Activated CD4-positive, alpha-beta T cell treated with anti-CD3 and anti-CD28 coated beads for 36 hours (primary cell): ENCODE measurements at places on chromosomes 5 and 9. TPM values are rescaled to one million over a fixed set of nuclear protein-coding genes. Genes with fewer than 3 reads are reported as not detected.

CCDC187 gene
- not detected for total RNA-seq

PCDHB4 gene
- not detected for total RNA-seq

- DNase-seq: no peak
- no peak overlapping the region for H3K27ac ChIP-seq
- no peaks in the 10 kb centered on the region for H3K36me3 ChIP-seq
- H3K4me1 ChIP-seq: peaks cover 11% of the 10 kb centered on the region
- H3K27me3 ChIP-seq: peaks cover 2% of the 10 kb centered on the region
- H3K4me3 ChIP-seq: no peak overlapping the region
Measured at GRCh38 chr9:90815944-90816357, 14.3 kb downstream of the SYK start.

DNA sequence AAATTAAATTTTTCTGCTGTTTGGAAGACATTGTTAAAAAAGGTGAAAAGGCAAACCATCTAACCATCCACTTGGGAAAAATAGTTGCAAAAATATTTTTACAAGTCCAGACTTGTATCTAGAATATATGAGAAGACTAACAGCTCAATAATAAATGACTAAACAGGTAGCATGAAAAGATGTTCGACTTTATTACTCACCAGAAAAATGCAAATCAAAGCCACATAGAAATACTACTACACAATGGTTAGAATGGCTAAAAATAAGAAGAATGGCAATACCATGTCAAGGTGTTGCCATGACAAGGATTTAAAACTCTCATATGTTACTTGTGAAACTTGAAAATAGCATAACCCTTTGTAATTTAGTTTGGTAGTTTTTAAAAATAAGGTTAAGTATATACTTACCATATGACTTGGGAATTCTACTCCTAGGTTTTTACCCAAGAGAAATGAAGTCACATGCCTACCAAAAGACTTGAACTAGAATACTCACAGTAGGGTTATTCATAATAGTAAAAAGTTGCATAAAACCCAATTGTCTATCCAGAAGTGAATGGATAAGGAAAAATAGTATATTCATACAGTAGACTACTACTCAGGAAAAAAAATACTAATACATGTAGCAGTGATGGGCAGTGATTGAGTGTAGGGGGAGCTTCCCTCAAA is 93.8 kb downstream of the VPS13A start:
- no peaks in the 10 kb centered on the region for H3K4me1 ChIP-seq
- H3K27ac ChIP-seq: no peak overlapping the region
- DNase-seq: no peak

ENTPD8 gene
- total RNA-seq: not detected

SPINK6 gene
- not detected for total RNA-seq

- no peaks in the 10 kb centered on the region for H3K4me1 ChIP-seq
- H3K27me3 ChIP-seq: peaks cover 2% of the 10 kb centered on the region
- H3K4me3 ChIP-seq: no peak overlapping the region
- no peak for DNase-seq
Measured at GRCh38 chr5:57917004-57917403, 434.4 kb upstream of the ACTBL2 start.

QSOX2 gene
- 21.2 TPM for total RNA-seq

- H3K36me3 ChIP-seq: no peaks in the 10 kb centered on the region
- peaks cover 14% of the 10 kb centered on the region for H3K27me3 ChIP-seq
- no peak overlapping the region for H3K4me3 ChIP-seq
- H3K4me1 ChIP-seq: peaks cover 28% of the 10 kb centered on the region
- no peak overlapping the region for H3K27ac ChIP-seq
Measured at GRCh38 chr5:140630292-140631035, 2.5 kb downstream of the CD14 start.

SNAPC3 gene
- 39.6 TPM for total RNA-seq

DNA sequence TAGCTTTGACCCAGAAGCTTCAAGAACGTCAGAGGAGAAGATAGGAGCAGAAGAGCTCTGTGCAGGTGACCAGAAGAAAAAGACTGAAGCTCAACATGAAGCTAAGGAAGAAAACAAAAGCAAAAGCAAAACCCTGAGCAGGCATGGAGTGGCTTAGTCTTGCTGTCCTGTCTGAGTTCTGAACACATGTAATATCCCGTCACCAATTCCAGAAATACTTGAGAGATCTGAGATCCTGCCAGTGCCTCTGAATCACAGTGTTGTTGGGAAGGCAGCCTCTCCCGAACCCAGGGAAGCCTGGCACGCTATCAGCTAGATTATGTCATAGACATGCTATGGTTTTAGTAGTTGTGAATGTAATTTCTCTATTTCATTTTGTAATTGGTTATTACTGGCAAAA is 235.7 kb downstream of the ICE1 start:
- no peaks in the 10 kb centered on the region for H3K4me1 ChIP-seq
- H3K36me3 ChIP-seq: no peaks in the 10 kb centered on the region
- H3K27me3 ChIP-seq: peaks cover 7% of the 10 kb centered on the region
- H3K27ac ChIP-seq: no peak overlapping the region
- no peak overlapping the region for H3K4me3 ChIP-seq

RECK gene
- total RNA-seq: 5.6 TPM

- no peaks in the 10 kb centered on the region for H3K36me3 ChIP-seq
- no peak overlapping the region for H3K27ac ChIP-seq
- no peak overlapping the region for H3K4me3 ChIP-seq
- H3K4me1 ChIP-seq: no peaks in the 10 kb centered on the region
- peaks cover 4% of the 10 kb centered on the region for H3K27me3 ChIP-seq
Measured at GRCh38 chr9:113712053-113712452, 164.1 kb upstream of the ZNF618 start.

GRCh38 chr9:105502276-105502675 is 54.4 kb downstream of the FSD1L start:
- H3K4me1 ChIP-seq: no peaks in the 10 kb centered on the region
- no peak overlapping the region for H3K27ac ChIP-seq
- no peak overlapping the region for H3K4me3 ChIP-seq
- H3K27me3 ChIP-seq: no peaks in the 10 kb centered on the region
- H3K36me3 ChIP-seq: no peaks in the 10 kb centered on the region
- DNase-seq: no peak

- peak overlapping the region; percentile 52 for H3K27ac ChIP-seq
- DNase-seq: no peak
- H3K27me3 ChIP-seq: no peaks in the 10 kb centered on the region
- no peaks in the 10 kb centered on the region for H3K36me3 ChIP-seq
- peak overlapping the region; percentile 36 for H3K4me3 ChIP-seq
- H3K4me1 ChIP-seq: peaks cover 33% of the 10 kb centered on the region
Measured at GRCh38 chr5:40606077-40606765, 73.5 kb upstream of the PTGER4 start.

PCDHGA11 gene
- total RNA-seq: 0.07 TPM

LCN12 gene
- 1.1 TPM for total RNA-seq

- peak; percentile 7 for DNase-seq
- no peak overlapping the region for H3K4me3 ChIP-seq
- peaks cover 4% of the 10 kb centered on the region for H3K36me3 ChIP-seq
- H3K4me1 ChIP-seq: no peaks in the 10 kb centered on the region
- H3K27me3 ChIP-seq: no peaks in the 10 kb centered on the region
- no peak overlapping the region for H3K27ac ChIP-seq
Measured at GRCh38 chr5:123344816-123345426, 78.3 kb downstream of the CEP120 start.

RELL2 gene
- 27.8 TPM for total RNA-seq

GRCh38 chr9:100229136-100229535 is 123.6 kb downstream of the TEX10 start:
- no peaks in the 10 kb centered on the region for H3K4me1 ChIP-seq
- no peak overlapping the region for H3K27ac ChIP-seq
- no peak for DNase-seq
- H3K4me3 ChIP-seq: no peak overlapping the region

EIF4E1B gene
- total RNA-seq: not detected

LCN15 gene
- total RNA-seq: not detected

- no peak overlapping the region for H3K4me3 ChIP-seq
- H3K36me3 ChIP-seq: peaks cover 3% of the 10 kb centered on the region
- H3K27me3 ChIP-seq: no peaks in the 10 kb centered on the region
- DNase-seq: no peak
Measured at GRCh38 chr5:83357621-83358231, 113.8 kb upstream of the VCAN start.

GRCh38 chr5:28691526-28691925 is 1653.1 kb upstream of the CDH9 start:
- no peak overlapping the region for H3K4me3 ChIP-seq
- DNase-seq: no peak
- no peak overlapping the region for H3K27ac ChIP-seq
- no peaks in the 10 kb centered on the region for H3K27me3 ChIP-seq

- no peaks in the 10 kb centered on the region for H3K4me1 ChIP-seq
- H3K4me3 ChIP-seq: no peak overlapping the region
- H3K36me3 ChIP-seq: no peaks in the 10 kb centered on the region
- no peaks in the 10 kb centered on the region for H3K27me3 ChIP-seq
Measured at GRCh38 chr9:125794708-125795107, 47.5 kb downstream of the PBX3 start.

DNA sequence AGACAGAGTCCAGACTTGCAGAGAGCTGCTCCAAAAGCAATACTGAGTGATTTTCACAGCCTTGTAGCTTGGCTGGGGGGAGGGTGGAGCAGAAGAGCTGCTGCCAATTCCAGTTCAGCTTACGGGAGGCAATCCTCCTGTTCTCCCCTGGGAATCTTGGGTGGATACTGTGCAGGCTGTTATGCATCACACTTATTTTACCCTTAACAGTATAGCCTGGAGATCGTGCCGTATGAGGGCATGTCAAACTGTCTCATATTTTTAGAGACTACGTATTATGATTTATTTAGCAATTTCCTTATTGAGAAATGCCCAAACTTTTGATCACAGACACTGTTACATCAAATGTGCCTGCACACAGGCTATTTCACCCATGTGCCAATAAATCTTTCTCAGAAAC is 85.2 kb downstream of the BASP1 start:
- no peaks in the 10 kb centered on the region for H3K36me3 ChIP-seq
- no peaks in the 10 kb centered on the region for H3K4me1 ChIP-seq
- H3K4me3 ChIP-seq: no peak overlapping the region
- DNase-seq: no peak
- H3K27me3 ChIP-seq: no peaks in the 10 kb centered on the region

DNA sequence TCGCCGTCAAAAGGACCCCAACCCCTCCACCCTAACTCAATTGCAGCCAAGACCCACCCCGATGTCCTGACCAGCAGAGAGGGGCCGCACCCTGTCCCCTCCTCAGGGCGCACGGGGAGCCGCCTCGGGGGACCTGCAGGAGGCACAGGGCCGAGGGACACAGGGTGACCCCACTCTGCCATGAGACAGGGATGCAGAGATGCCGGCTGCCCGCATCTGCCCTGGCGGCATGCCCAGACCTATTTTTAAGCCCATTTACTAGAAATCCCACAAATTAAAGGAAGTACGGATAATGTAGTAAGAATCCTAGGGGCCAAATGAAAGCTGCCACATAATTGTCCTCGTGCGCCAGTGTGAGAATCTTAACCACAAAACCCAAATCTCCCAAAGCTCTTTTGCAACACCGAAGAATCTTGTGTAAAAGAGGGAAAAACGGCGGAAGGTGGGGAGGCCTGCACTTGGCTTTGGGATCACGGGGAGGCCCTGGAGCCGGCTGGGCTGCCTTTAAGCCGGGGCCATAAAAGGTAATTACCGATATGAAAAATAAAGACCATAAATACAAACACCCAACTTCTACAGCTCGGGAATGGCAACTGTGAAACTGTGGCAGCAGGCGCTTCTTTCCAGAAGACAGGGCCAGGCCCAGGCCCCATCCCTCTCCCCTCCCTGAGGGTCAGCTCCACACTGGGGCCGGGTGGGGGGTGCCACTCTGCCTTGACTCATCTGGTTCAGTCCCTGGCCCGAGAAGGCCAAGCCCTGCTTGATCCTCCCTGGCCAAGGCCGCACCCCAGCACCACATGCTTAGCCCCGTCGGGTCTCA is 35.0 kb downstream of the NACC2 start:
- H3K27ac ChIP-seq: no peak overlapping the region
- H3K4me3 ChIP-seq: no peak overlapping the region
- DNase-seq: no peak

LTC4S gene
- total RNA-seq: 0.39 TPM

DNA sequence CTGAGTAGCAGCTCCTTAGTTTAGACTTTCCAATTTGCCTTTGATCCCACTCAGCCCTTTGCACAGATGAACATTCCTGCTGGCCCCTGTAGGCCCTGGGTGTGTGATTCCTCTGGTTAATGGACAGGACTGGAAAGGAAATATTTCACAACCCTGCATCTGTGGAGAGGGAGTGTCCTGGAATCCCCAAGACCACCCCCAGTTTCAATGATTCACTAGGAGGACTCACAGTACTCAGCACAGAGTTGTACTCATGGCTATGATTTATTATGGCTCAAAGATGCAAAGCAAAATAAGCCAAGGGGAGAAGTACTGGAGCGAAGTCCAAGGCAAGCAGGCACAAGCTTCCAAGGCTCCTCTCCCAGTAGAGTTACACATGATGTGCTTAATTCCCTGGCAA is 42.4 kb upstream of the TJP2 start:
- no peaks in the 10 kb centered on the region for H3K27me3 ChIP-seq
- no peaks in the 10 kb centered on the region for H3K4me1 ChIP-seq
- H3K36me3 ChIP-seq: no peaks in the 10 kb centered on the region

DNA sequence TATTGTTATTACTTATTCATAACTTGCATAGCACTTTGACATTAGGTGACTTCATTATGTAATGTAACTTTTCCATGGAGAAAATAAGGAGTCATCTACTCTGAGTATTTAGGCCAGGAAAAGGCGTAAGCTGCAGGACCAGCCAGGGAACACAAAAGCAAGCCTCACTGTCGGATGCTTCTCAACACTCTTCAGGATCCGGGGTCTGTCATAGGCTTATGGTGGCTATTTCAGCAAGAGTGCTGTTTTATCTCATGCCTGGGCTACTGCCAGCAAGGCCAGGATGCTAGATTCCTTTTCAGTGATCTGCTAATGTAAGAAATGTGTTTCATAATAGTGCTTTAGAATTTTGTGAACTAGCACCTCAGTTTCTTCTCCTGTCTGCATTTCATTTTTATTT is 162.4 kb downstream of the CHSY3 start:
- H3K27me3 ChIP-seq: no peaks in the 10 kb centered on the region
- no peak overlapping the region for H3K27ac ChIP-seq
- no peaks in the 10 kb centered on the region for H3K36me3 ChIP-seq
- DNase-seq: no peak
- no peaks in the 10 kb centered on the region for H3K4me1 ChIP-seq

GRCh38 chr5:97525780-97526179 is 342.7 kb upstream of the RIOK2 start:
- peaks cover 3% of the 10 kb centered on the region for H3K27me3 ChIP-seq
- no peaks in the 10 kb centered on the region for H3K36me3 ChIP-seq
- DNase-seq: no peak
- H3K27ac ChIP-seq: no peak overlapping the region
- no peak overlapping the region for H3K4me3 ChIP-seq
- no peaks in the 10 kb centered on the region for H3K4me1 ChIP-seq

DNA sequence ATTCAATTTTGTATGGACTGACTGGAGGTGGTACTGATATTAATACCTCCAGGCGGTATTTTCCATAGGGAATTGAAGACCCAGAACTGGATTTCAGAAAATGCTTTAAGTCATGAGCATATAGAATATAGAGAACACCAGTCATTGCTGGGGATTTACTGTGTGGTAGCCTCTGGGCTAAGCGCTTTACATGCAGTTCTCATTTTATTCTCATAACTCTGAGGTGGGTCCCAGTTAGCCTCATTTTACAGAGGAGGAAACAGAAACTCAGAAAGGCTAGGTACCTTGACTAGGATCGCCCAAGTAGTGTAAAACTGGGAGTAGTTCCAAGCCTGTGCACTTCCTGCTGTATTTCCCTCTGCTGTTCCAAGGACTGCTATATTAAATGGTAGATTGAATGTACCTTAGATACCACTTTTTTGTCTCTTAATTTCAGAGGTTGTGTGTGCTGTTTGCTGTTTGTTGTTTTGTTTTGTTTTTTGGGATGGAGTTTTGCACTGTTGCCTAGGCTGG is 13.8 kb downstream of the SLC44A1 start:
- peaks cover 24% of the 10 kb centered on the region for H3K4me1 ChIP-seq
- no peak overlapping the region for H3K27ac ChIP-seq
- DNase-seq: no peak

OR1L6 gene
- total RNA-seq: not detected
